ENCODE measurements at places on chromosomes 16 and 17.

DNA sequence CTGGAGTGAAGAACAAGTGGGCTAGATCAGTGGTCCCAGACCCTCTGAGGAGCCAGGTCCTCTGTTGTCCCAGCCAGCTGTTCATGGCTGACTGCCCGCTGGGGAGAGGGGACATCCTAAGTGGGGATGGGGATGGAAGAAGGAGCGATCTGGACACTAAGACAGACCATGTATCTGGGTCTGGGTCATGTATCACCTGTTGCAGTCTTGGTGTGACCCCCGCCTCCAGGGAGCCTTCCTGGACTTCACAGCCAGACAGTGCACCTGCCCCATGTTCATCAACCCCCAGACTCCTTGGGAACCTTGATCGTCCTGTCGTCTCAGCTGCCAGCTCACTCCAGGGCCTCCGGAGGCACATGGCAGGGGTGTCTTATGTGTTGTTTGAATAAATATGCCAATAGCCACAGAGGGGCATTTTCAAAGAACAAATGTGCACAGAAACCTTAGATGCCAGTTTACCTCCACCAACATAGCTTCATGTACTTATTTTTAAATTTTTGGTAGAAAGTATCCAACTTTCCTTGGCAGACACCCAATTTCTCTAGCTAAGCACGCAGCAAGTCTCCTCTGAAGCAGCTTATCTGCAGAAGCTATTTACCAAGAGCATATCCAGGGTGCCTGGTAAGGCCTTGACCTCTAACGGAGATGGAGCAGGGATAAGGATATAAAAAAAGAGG lies 43.2 kb downstream of the CRISPLD2 start:
- no peaks in the 10 kb centered on the region for H3K4me1 ChIP-seq
- no peak overlapping the region for H3K4me3 ChIP-seq
- peaks cover 70% of the 10 kb centered on the region for H3K36me3 ChIP-seq
- H3K27ac ChIP-seq = peak overlapping the region; percentile 29

GRCh38 chr16:58485184-58485887 lies 14.6 kb upstream of the NDRG4 start:
- no peak for DNase-seq
- no peaks in the 10 kb centered on the region for H3K27me3 ChIP-seq
- no peaks in the 10 kb centered on the region for H3K36me3 ChIP-seq
- H3K27ac ChIP-seq = no peak overlapping the region
- H3K4me1 ChIP-seq = peaks cover 12% of the 10 kb centered on the region

DNA sequence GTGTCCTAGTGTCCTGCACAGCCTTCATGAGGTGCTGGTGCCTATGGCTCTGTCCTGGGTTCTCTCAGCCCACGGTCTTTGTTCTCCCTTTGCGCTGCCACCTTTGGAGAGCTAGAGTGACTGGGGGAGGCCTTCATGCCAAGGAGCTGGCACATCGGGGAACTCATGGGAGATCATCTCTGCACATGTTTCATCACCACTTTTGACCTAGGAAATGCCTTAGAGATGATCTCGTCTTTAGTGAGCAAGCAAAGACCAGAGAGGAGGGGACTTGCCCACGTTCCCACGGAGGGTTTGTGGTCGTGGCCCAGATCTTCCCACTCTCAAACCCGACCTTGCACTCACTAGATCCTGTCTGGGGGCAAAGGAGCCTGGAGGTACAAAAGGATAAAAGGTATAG lies 23.5 kb downstream of the TBX4 start:
- H3K27ac ChIP-seq = no peak overlapping the region
- H3K27me3 ChIP-seq = peaks cover 28% of the 10 kb centered on the region
- no peak for DNase-seq

DNA sequence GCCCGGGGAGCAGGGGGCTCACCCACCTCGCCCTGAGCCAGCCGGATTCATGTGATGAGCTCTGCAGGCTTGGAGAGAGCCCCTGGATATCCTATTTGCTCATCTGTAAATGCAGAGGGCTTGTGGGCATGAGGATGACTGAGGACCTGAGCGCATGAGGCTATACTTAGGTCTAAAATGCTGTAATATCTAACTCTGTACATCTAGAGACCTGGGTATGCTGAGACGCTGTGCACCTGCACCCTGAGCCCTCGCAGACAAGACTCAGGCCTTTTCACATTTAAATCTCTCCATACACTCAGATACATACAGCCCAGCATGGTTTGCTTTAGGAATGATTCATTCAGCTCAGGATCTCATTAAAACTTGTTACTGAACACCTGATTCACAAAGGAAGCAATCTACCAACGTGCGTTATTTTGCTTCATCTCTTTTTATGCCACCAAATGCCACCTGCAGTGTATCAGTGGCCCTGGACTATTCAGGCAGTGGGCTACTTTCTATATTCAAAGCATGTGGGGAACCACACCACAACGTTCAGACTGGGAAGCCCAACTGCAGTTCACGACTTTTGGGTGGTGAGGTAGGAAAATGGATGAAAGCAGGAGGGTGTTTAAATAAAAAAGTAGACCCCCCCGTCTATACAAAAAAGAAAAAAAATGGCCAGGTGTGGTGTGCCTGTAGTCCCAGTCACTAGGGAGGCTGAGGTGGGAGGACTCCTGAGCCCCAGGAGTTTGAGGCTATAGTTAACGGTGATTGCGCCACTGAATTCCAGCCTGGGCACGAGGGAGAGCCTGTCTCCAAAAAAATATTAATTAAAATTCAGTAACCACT lies 12.0 kb downstream of the USP7 start:
- H3K27ac ChIP-seq = no peak overlapping the region
- H3K4me1 ChIP-seq = peaks cover 92% of the 10 kb centered on the region
- no peaks in the 10 kb centered on the region for H3K27me3 ChIP-seq
- DNase-seq = no peak

GRCh38 chr16:65469116-65469515 lies 347.3 kb upstream of the CDH11 start:
- H3K4me3 ChIP-seq = no peak overlapping the region
- no peaks in the 10 kb centered on the region for H3K36me3 ChIP-seq
- no peak overlapping the region for H3K27ac ChIP-seq
- no peaks in the 10 kb centered on the region for H3K27me3 ChIP-seq
- DNase-seq = peak; percentile 42

DNA sequence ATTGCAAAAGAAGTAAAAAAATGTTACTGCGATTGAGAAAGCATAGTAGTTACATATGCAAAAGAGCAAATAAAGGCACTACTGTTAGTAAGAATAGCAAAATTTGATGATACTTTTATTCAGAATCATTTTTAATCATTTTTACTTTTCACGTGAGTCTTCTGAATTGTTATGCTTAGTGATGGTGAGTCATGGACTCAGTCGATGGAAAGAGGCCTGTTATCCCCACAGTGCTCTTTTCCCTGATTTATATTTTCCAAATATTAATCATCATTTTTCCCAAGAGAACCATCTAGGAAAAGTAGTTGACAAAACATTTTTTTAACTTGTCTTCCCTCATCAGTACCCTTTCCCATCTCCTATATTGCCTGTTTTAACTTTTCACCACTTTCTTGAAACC lies 181.1 kb downstream of the CHD9 start:
- H3K27ac ChIP-seq = no peak overlapping the region
- H3K36me3 ChIP-seq = peaks cover 95% of the 10 kb centered on the region
- no peak for DNase-seq
- H3K27me3 ChIP-seq = no peaks in the 10 kb centered on the region

DNA sequence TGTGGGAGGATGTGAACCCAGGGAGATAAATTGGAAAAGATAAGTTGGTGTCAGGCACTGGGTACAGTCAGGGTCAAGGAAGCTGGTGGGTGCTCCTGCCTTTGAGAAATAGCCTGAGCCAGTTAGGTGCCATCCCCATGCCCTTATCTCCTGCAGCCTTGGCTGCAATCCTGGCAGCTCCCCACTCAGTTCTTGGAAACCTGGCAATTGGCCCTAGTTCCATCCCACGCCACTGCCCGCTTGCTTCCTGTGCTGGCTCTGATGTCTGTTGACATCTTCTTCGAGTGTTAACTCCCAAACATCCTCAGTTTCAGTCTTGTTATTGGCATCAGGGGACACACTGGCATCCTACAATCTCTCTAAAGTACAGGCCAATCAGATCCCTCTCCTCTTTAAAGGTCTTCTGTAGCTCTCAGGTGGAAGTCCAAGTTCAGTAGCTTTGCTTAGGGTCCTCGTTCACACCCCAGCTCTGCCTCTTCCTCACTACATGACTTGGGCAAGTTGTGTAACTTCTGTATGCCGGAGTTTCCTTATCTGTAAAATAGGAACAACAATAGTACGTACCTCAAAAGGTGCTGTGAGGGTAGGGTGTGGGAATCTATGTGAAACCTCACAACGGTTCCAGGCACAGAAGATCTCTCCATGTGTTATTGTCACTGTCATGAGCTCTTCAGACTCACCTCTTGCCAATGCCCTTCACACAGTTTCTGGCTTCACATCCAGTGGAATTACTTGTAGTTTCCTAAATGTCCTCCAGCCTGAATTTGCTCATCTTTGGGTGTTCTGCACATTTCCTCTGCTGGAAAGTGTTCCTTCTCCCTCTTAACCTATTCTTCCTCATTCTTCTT lies 13.5 kb upstream of the PRKAR1A start:
- peak overlapping the region; percentile 26 for H3K27ac ChIP-seq
- H3K36me3 ChIP-seq = no peaks in the 10 kb centered on the region
- no peak overlapping the region for H3K4me3 ChIP-seq

DNA sequence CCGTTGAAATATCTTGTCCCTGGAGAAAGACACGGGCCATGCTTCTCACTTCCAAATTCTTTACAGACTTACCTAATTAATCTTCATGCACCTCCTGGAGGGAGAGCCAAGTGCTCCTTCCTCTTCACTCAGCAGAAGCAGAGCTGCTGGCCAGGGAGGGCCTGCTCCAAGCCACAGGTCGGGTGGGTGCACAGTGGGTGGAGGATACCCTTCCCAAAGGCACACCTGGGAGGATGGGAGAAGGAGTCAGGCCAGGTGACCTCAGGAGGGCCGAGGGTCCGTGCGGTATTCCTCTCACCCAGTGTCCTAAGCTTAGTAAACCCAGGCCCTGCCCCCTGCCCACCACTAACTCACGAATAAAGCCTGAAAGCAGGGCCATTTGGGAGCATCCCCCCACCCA lies 171.3 kb upstream of the RPL38 start:
- no peak overlapping the region for H3K27ac ChIP-seq
- no peak for DNase-seq
- H3K4me3 ChIP-seq = no peak overlapping the region
- H3K4me1 ChIP-seq = no peaks in the 10 kb centered on the region
- peaks cover 65% of the 10 kb centered on the region for H3K27me3 ChIP-seq

DNA sequence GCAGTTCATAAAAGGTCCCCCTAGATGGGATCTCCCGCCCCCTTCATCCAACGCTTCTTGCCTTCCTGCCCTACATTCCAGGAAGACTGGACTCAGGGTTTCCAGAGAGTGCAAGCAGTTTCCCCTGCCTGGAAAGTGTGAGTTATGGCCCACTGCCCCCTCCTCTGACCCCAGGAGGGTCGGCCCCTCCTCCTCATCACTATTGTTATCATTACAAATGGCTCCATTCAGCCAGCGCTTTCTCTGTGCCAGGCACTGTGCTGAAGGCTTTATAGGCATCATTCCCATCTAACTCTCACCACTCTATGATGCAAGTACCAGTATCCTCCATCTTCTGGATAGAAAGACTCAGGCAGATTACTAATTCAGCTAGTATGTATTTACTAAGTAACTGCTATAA lies 90.7 kb downstream of the USP31 start:
- no peak overlapping the region for H3K4me3 ChIP-seq
- no peaks in the 10 kb centered on the region for H3K36me3 ChIP-seq
- DNase-seq = peak; percentile 62
- H3K27me3 ChIP-seq = no peaks in the 10 kb centered on the region
- no peaks in the 10 kb centered on the region for H3K4me1 ChIP-seq

DNA sequence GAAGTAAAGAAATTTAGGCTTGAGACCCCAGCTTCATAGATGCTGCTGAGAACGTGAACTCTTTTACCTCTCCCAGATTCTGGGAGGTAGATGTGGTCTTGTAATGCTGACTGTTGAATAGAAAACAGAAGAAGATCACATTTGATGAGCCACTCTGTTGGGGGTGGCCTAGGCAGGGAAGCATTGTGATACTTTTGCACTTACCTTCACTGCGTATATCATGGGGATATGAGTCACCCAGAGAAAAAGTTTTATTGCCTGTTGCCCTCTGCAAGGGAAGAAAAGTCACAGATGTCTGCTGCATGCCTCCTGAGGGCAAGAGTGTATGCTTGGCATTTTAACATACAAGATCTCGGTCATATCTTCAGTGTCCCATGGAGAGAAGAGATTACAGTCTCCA lies 365.4 kb downstream of the SNX29 start:
- no peaks in the 10 kb centered on the region for H3K27me3 ChIP-seq
- DNase-seq = no peak
- no peaks in the 10 kb centered on the region for H3K4me1 ChIP-seq
- H3K4me3 ChIP-seq = no peak overlapping the region
- no peaks in the 10 kb centered on the region for H3K36me3 ChIP-seq
- H3K27ac ChIP-seq = no peak overlapping the region

DNA sequence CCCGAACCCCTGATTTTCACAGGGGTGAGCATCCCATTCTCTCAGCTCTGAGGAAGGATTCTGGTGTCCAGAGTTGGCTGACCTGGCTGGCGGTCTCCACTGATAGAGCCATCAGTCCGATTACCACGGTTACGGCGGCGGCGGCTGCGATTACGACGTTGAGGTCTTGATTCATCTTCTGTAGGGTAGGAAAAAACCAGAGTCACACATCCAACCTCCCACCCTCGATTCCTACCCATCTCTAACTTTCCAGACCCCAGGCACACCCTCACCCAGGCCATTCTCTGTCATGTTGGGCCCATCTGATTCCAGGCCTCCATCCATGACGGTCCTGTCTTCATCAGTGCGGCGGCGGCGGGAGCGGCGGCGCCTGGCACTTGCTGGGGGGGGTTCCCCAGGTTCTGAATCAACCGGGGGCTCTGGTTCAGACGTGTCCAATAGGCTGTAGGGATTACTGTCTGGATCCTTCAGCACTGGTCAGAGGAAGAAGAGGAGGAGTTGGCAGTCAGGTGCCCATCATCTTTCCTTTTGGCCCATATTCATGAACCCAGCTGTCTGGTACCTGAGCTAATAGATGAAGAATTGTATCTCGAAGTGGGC lies 2.6 kb upstream of the SOX15 start:
- DNase-seq = no peak
- H3K4me3 ChIP-seq = no peak overlapping the region
- H3K27ac ChIP-seq = no peak overlapping the region
- peaks cover 71% of the 10 kb centered on the region for H3K36me3 ChIP-seq

GRCh38 chr17:73498176-73498575 lies 146.1 kb downstream of the SDK2 start:
- H3K27ac ChIP-seq = no peak overlapping the region
- no peaks in the 10 kb centered on the region for H3K36me3 ChIP-seq
- H3K4me1 ChIP-seq = no peaks in the 10 kb centered on the region
- no peak for DNase-seq

DNA sequence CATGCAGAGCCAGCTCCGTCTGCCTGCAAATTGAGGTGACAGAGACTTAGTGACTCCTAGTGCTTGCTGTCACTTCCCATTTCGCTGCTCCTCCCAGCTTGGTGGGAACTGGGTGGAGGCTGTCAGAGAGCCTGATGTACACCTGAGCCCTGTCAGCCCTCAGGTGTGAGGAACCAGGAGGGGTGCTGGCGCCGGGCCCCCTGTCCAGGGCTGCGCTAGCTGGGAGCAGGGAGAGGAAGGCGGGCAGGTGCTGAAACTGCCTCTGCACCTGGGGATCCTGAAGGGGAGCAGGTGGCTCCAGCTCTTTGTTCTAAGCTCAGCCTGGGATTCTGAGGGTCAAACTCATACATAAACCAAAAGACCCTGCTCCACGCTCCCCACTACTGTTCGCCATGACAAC lies 10.8 kb upstream of the WSCD1 start:
- no peaks in the 10 kb centered on the region for H3K36me3 ChIP-seq
- H3K27me3 ChIP-seq = peaks cover 73% of the 10 kb centered on the region

- no peak overlapping the region for H3K4me3 ChIP-seq
- H3K4me1 ChIP-seq = no peaks in the 10 kb centered on the region
- DNase-seq = no peak
- no peaks in the 10 kb centered on the region for H3K27me3 ChIP-seq
Measured at GRCh38 chr17:76250141-76250540, 9.8 kb upstream of the RNF157 start.

All from esophagus muscularis mucosa (tissue), 4 donors.